ENCODE measurements at places on chromosomes 12 and 14.

GRCh38 chr14:72613231-72613974 lies 280.5 kb downstream of the DPF3 start:
- no peak for DNase-seq

- DNase-seq = no peak
Measured at GRCh38 chr14:58401587-58401986, 5.9 kb downstream of the TOMM20L start.

GRCh38 chr12:29066011-29066588 lies 83.0 kb upstream of the FAR2 start:
- peak; percentile 7 for DNase-seq

GRCh38 chr14:26887847-26888246 lies 290.0 kb upstream of the NOVA1 start:
- DNase-seq = no peak

DNA sequence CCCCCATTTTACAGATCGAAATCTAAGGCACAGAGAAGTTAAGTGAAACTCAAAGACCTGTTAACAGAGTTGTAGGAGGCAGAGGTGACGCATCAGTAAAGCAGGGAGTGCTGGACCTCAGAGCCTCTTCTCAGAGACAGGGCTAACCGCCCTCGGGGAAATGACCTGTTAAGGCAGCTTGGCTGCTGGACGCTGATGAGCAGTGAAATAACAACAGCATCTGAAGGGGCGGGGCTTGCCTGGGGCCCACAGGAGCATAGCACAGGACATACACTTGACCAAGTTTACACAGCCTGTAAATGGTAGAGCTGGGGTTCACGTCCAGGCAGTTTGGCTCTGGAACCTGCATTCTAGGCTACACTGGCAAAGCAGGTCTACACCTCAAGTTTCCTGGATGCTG lies 39.3 kb downstream of the LRTM2 start:
- no peak for DNase-seq

Measured in CD4-positive, alpha-beta T cell treated with Interleukin-15 for 4 hours (primary cell).